SK-N-SH (cell line): ENCODE measurements at places on chromosomes 1 and 21. TPM values are rescaled to one million over a fixed set of nuclear protein-coding genes. Genes with fewer than 3 reads are reported as not detected.

The COA7 gene
- 9.0 and 13.7 TPM in 2 replicates for polyA plus RNA-seq

The SEMA4A gene
- 1.3 and 2.3 TPM in 2 replicates for polyA plus RNA-seq

The DAP3 gene
- 115 and 136 TPM in 2 replicates for polyA plus RNA-seq

The HAO2 gene
- not detected in 2 replicates for polyA plus RNA-seq

The EXTL1 gene
- 0.58 and 1.1 TPM in 2 replicates for polyA plus RNA-seq

The GJA5 gene
- polyA plus RNA-seq: not detected in 2 replicates

The GABPB2 gene
- 2.4 and 3.9 TPM in 2 replicates for polyA plus RNA-seq

The SPRR2A gene
- polyA plus RNA-seq: not detected in 2 replicates
